Bronchial smooth muscle cell (primary cell): ENCODE measurements at places on chromosomes 7 and 10. TPM values are rescaled to one million over a fixed set of nuclear protein-coding genes. Genes with fewer than 3 reads are reported as not detected.

The UBTD1 gene
- 17.7 and 22.4 TPM in 2 replicates for total RNA-seq

The SPDYE1 gene
- total RNA-seq = under 0.01 TPM in 1 of 2 replicates, not detected in the other

The OLAH gene
- total RNA-seq = not detected in 2 replicates

The MUC12 gene
- total RNA-seq = 0.32 and 0.34 TPM in 2 replicates

The SLC39A12 gene
- total RNA-seq = 0.09 TPM in 1 of 2 replicates, not detected in the other

The CREB5 gene
- 2.7 and 15.9 TPM in 2 replicates for total RNA-seq

The PPP1R9A gene
- 0.16 and 0.60 TPM in 2 replicates for total RNA-seq

The DDX50 gene
- total RNA-seq = 62.6 and 79.0 TPM in 2 replicates

The PROSER2 gene
- total RNA-seq = 0.95 and 1.2 TPM in 2 replicates

The DDC gene
- not detected in 2 replicates for total RNA-seq

The CHAT gene
- total RNA-seq = not detected in 2 replicates

The SPDYE2 gene
- not detected in 2 replicates for total RNA-seq

The PPIA gene
- total RNA-seq = 773 and 1,099 TPM in 2 replicates

The BEND7 gene
- 0.63 and 0.69 TPM in 2 replicates for total RNA-seq

The TRPV5 gene
- total RNA-seq = not detected in 2 replicates

The LRRC18 gene
- not detected in 2 replicates for total RNA-seq

The ANKRD7 gene
- total RNA-seq = 1.6 and 2.0 TPM in 2 replicates

The NPSR1 gene
- total RNA-seq = not detected in 2 replicates

The PSD gene
- 8.4 and 14.3 TPM in 2 replicates for total RNA-seq

The CALML5 gene
- total RNA-seq = 0.17 TPM in 1 of 2 replicates, not detected in the other

The NUP42 gene
- total RNA-seq = 21.1 and 23.9 TPM in 2 replicates

The HERC4 gene
- 38.9 and 65.3 TPM in 2 replicates for total RNA-seq

The CHN2 gene
- 0.09 and 0.32 TPM in 2 replicates for total RNA-seq

The ABCB8 gene
- 17.8 and 20.8 TPM in 2 replicates for total RNA-seq

The POR gene
- 105 and 128 TPM in 2 replicates for total RNA-seq

The GPR15LG gene
- not detected in 2 replicates for total RNA-seq

The TMEM184A gene
- under 0.01 and 0.09 TPM in 2 replicates for total RNA-seq

The EN2 gene
- under 0.01 TPM in 1 of 2 replicates, not detected in the other for total RNA-seq

The PRLHR gene
- 0.09 TPM in 1 of 2 replicates, not detected in the other for total RNA-seq

The TMEM26 gene
- 1.3 and 2.5 TPM in 2 replicates for total RNA-seq

The SLC16A12 gene
- total RNA-seq = under 0.01 and 0.16 TPM in 2 replicates

The DGKB gene
- total RNA-seq = under 0.01 TPM in 1 of 2 replicates, not detected in the other

The MSMB gene
- not detected in 2 replicates for total RNA-seq

The GRID2IP gene
- under 0.01 TPM in 1 of 2 replicates, not detected in the other for total RNA-seq

The POT1 gene
- total RNA-seq = 32.6 and 35.2 TPM in 2 replicates

The TLX1 gene
- not detected in 2 replicates for total RNA-seq

The CALHM2 gene
- total RNA-seq = 21.8 and 31.4 TPM in 2 replicates

The CCNJ gene
- total RNA-seq = 3.0 and 5.1 TPM in 2 replicates

The CALHM3 gene
- total RNA-seq = not detected in 2 replicates

The PRKG1 gene
- 28.5 and 39.7 TPM in 2 replicates for total RNA-seq

The CPA4 gene
- 2.7 and 10.6 TPM in 2 replicates for total RNA-seq

The C10orf143 gene
- total RNA-seq = 1.0 and 1.1 TPM in 2 replicates

The TRUB1 gene
- 17.7 and 22.4 TPM in 2 replicates for total RNA-seq

The SPAM1 gene
- not detected in 2 replicates for total RNA-seq

The RTKN2 gene
- 0.17 and 0.47 TPM in 2 replicates for total RNA-seq

The LRRD1 gene
- total RNA-seq = under 0.01 TPM in 1 of 2 replicates, not detected in the other

The DLX5 gene
- not detected in 2 replicates for total RNA-seq

The ZNF33A gene
- total RNA-seq = 9.1 and 9.8 TPM in 2 replicates

The TMEM176A gene
- not detected in 2 replicates for total RNA-seq

The RGR gene
- total RNA-seq = not detected in 2 replicates

The GDF2 gene
- total RNA-seq = not detected in 2 replicates

The AKR1D1 gene
- not detected in 2 replicates for total RNA-seq

The NAT16 gene
- not detected in 2 replicates for total RNA-seq

The TUBB8 gene
- total RNA-seq = not detected in 2 replicates

The ZFAND4 gene
- total RNA-seq = 3.6 and 4.5 TPM in 2 replicates

The RAMP3 gene
- total RNA-seq = 0.17 TPM in 1 of 2 replicates, not detected in the other

The RPEL1 gene
- under 0.01 TPM in 1 of 2 replicates, not detected in the other for total RNA-seq
